ENCODE measurements at places on chromosomes 7 and 10.

DNA sequence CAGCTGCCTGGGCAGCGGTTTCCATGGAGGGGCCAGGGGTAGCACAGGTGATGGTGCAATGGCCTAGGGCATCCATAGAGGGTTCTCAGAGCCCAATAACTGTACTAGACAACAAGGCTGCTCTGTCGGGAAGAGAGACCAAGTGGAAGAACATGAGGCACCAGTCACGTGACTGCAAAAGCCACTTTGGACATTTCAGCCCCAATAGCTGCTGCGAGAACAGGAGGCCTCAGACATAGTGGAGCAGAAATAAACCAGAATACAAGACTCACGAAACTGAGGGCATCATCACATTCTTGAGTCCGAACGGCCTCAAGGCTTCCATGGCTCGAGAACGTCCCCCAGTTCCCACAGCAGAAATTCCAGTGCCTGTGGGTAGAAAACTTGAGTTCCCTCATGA, 32.3 kb upstream of the FIS1 start:
- no peak for DNase-seq

GRCh38 chr7:137880432-137880831, 33.7 kb upstream of the DGKI start:
- DNase-seq: peak; percentile 18

- no peak for DNase-seq
These were observed 297.0 kb downstream of the PHTF2 start for GRCh38 chr7:78095549-78095948.

DNA sequence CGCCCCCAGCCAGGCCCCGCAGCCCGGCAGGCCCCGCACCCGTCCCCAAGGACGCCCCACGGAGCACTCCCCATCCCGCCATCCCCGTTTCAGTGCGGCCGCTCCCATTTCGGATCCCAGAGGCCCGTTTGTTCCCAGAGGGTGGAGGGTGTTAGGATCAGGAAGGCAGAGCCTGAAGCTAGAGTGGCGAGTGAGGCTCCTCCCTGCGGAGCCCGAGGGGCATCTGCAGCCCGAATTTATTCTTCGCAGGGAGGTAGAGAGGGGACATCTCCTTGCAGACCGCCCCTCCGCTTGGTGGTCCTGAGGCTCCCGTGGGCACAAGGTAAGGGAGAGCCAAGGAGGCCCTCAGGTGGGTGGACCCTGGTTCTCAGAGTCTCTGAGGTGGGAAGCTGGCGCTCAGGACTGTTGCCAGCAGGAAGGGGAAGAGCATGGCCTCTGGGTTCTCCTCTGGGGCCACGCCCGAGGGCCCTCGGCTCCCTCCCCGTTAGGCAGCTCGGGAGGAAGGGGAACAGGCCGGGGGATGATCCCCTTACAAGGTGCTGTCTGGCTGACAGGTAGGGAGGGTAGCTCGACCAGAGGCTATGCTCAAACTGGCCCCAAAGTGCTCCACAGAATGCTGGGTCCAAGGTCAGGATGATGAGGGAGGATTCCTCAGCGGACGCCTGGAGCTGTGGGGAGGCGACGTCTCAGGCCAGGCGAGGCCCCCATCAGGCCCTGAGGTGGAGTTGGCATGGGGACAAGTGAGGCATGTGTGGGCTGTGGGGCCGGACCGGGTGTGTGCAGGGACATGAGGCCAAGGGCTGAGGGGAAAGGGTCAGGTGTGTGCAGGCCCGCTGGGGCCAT, 17.4 kb downstream of the POLL start:
- peak; percentile 50 for DNase-seq

GRCh38 chr10:16360001-16360400, 76.8 kb upstream of the PTER start:
- no peak for DNase-seq

GRCh38 chr10:283916-284356, 148.7 kb downstream of the ZMYND11 start:
- peak; percentile 16 for DNase-seq

- DNase-seq: no peak
These were observed 474.1 kb downstream of the PTPRN2 start for GRCh38 chr7:158113321-158114025.

- no peak for DNase-seq
These were observed 114.7 kb downstream of the ODAD2 start for GRCh38 chr10:27884185-27884641.

DNA sequence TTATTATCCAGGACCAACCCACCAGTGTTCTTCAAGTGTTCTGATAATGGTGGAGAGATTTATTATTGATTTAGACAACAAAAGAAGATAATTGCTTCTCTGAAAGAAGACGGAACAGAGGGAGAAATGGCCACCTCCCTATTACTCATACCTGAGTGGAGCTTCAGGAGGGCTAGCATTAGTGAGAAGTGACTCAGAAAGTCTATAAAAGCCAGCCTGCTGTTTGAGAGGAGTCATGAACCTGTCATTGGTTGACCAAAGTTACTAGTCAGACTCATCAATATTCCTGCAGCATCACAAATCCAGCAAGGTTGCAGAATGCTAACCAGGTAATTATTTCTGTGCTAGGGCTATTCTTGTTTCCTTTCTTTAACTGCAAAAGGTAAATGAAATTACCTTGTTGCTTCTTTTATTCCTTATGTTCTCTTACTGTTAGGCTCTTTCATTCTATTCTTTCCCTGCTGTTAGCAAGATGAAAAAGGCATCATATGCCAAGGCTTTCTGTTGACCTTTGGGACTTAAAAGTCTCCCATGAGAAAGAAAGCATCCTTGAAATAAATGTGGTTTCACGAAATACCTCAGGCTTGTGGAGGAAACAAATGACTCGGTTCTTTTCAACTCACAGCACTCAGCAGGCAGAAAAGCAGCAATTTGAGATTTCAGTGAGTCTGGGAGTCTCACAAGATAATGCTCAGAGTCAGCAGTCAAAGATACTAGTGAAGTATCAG, 256.4 kb upstream of the PHYHIPL start:
- no peak for DNase-seq

GRCh38 chr7:143379611-143380259, 1.4 kb upstream of the ZYX start:
- DNase-seq: peak; percentile 44

GRCh38 chr10:14687340-14687739, 87.4 kb downstream of the FAM107B start:
- no peak for DNase-seq

DNA sequence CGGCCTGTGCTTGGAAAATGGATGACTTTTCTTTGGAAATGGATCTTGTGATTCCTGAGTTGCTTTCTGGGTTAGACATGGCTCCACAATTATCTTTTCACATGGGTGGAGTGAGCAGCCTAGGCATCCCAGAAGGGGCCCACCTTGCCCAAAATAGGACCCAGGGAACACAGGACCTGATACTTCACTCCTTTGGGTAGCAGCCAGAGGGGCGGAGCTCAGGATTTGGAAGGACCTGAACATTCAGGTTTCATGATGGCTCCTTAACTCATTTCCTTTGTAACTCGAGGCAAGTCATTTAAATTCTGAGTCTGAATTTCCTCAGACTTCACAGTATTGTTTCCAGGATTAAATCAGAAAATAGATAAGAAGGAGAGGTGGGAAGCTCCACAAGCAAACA, 178.3 kb upstream of the ZMIZ1 start:
- no peak for DNase-seq

- DNase-seq: no peak
These were observed 638.9 kb upstream of the FZD8 start for GRCh38 chr10:36280890-36281499.

DNA sequence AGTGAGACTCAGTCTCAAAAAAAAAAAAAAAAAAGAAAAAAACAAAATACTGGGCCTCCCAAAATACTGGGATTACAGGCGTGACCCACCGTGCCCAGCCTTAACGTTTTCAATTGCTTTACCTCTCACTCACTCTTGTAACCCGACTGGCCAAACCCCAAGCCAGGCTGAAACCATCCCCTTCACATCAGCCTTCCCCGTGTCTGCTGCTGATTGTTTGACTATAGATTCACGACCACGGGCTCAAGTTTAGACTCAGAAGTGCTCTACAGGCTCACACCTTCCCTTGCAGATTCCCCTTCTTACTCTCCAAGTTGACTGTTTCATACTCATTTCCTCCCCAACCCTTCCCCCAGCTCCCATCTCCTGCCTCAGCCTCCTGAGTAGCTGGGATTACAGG, 22.3 kb downstream of the TYW1 start:
- DNase-seq: no peak

- no peak for DNase-seq
These were observed 397.7 kb upstream of the NFE2L3 start for GRCh38 chr7:25754333-25754732.

GRCh38 chr7:141462958-141463357, 88.3 kb upstream of the AGK start:
- DNase-seq: no peak

GRCh38 chr7:21690705-21691104, 147.9 kb downstream of the DNAH11 start:
- DNase-seq: no peak

DNA sequence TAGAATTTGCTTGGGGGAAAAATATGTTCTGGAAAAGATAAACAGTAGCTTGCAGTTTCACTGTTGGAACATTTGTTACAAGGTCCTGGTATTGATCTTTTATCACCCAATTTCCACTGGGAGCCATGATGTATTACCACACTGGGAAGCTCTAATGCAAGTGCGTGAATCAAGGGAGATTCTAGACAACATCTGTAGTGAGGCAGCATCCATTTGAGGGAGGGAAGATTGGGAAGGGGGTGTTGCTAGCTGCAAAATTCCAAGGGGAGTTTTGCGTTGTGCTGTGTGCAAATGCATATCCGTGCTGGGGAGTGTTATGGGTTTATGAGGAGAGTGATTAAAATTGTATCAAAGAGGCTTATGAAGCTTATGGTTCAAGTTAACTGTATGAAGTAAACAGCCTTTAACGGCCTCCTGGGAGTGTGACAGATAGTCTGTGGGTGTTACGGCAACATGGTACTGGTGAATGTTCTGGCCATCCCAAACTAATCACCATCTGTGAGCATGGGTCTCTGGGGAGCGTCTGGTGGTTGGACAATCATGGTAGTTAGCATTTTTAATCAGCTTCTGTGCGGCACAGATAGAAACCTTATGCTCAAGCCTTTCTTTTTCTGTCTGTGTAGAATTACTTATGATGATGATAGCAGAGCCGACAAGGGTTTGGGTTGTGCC, 601.9 kb upstream of the GALNT17 start:
- DNase-seq: no peak

DNA sequence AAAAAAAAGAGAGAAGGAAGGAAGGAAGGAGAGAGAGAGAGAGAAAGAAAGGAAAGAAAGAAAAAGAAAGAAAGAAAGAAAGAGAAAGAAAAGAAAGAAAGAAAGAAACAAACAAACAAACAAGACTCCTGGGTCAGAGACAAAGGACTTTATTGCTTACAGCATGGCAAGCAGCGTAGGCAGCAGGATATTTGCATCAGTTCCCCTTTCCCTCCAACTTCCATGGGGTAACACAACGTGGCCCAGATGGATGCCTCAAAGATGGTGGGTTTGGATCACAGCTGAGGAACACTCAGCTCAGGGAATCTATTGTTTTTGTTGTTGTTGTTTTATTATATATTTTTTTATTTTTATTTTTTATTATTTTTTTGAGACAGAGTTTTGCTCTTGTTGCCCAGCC, 128.5 kb upstream of the VKORC1L1 start:
- DNase-seq: peak; percentile 54

- no peak for DNase-seq
These were observed 193.8 kb upstream of the PTER start for GRCh38 chr10:16242859-16243613.

All from inflammatory macrophage (primary cell).